H9 (cell line): ENCODE measurements at places on chromosomes 4 and X. TPM values are rescaled to one million over a fixed set of nuclear protein-coding genes. Genes with fewer than 3 reads are reported as not detected.

AKAP14 gene
- total RNA-seq = not detected in 2 replicates

TRPC5OS gene
- not detected in 2 replicates for total RNA-seq

TMPRSS11D gene
- total RNA-seq = not detected in 2 replicates

CXCR3 gene
- total RNA-seq = not detected in 2 replicates

SASH3 gene
- total RNA-seq = not detected in 2 replicates

SH3D19 gene
- 29.7 and 32.1 TPM in 2 replicates for total RNA-seq

SPANXN4 gene
- not detected in 2 replicates for total RNA-seq

ODAPH gene
- not detected in 2 replicates for total RNA-seq

ZMYM3 gene
- 83.4 and 86.5 TPM in 2 replicates for total RNA-seq

DNA sequence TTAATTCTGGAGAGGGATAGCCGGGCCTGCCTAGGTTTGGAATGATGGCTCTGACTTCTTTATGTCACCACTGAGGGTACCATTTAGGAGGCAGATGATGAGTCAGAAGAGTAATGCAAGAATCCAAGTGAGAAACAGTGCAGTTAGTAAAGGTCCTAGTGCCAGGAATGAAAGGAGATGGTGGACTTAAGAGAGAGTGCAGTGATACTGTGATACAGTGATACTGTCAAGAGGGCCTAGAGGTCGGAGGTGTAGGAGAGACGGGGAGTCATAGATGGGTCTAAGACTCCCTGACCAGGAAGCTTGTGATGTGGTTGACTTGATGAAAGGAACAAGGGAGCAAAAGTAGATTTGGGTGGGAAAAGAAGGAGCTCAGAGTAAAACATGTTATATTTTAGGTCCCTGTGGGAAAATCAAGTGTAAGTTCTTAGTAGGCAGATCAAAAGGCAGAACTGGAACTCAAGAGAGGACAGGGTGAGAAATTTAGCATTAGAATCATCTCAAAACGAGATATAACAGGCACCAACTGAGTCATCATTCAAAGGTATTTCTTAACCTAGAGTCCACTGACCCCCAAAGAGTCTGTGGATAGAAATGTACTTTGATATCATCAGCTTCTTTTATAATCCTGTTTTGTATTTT, 85.0 kb downstream of the NFKB1 start:
- no peak overlapping the region for H3K27ac ChIP-seq
- no peak for DNase-seq
- H3K36me3 ChIP-seq = no peaks in the 10 kb centered on the region
- H3K27me3 ChIP-seq = no peaks in the 10 kb centered on the region
- H3K4me1 ChIP-seq = no peaks in the 10 kb centered on the region
- no peak overlapping the region for H3K4me3 ChIP-seq

DNA sequence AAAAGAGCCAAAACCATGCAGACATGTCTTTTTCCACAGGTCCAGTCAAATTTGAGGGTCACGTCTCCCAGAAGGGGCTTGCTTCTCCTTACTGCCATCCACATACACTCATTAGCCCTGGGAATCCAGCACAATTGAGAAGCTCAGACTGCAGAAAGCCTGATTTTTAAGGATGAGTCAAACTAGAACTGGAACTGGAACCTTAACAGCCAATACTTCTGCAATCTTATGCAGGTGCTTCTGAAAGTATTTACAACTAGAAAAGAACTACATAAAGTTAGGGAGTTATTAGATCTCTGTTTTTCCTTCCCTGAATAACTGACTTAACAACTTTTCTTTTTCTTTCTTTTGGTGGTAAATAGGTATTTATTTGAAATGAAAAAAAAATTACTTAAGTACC, 86.3 kb downstream of the CDS1 start:
- no peaks in the 10 kb centered on the region for H3K27me3 ChIP-seq
- no peaks in the 10 kb centered on the region; the same call in 1 of the 2 replicates for H3K4me1 ChIP-seq
- DNase-seq = no peak
- H3K27ac ChIP-seq = no peak overlapping the region
- H3K4me3 ChIP-seq = no peak overlapping the region
- peaks cover 50% of the 10 kb centered on the region for H3K36me3 ChIP-seq

DNA sequence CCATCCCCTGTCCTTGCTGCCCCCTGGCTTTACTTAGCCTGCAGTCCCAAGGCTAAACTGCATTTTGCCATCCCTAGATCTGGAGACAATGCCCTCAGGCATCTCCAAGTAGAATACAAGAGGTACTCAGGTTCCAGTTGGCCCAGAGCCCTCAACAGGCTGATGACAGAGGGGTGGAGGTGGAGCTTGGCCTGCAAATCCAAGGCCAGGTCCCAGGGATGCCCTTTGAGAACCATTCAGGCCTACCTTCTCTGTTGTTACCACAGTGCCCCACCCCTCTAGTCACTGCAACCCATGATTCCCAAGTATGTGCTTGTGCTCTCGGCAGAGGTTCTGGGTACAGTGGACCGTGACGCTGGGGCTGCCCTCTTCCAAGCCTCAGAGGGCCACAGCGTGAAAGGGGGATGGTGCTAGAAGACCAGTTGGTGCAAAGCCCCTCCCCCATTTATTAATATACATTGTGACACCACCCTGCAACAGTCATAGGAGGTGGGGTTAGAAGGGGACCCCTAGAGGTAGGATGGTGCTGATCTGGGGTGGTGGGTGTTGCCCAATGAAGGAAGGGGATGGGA, 6.4 kb upstream of the UBA1 start:
- DNase-seq = peak; percentile 52
- H3K4me3 ChIP-seq = no peak overlapping the region
- H3K27ac ChIP-seq = no peak overlapping the region
- H3K36me3 ChIP-seq = peaks cover 36% of the 10 kb centered on the region
- H3K4me1 ChIP-seq = no peaks in the 10 kb centered on the region

- no peak overlapping the region for H3K27ac ChIP-seq
- H3K36me3 ChIP-seq = no peaks in the 10 kb centered on the region
- no peaks in the 10 kb centered on the region; the same call in 1 of the 2 replicates for H3K4me1 ChIP-seq
- DNase-seq = no peak
- no peaks in the 10 kb centered on the region; the same call in 1 of the 2 replicates for H3K27me3 ChIP-seq
- no peak overlapping the region for H3K4me3 ChIP-seq
Observed at GRCh38 chrX:42131856-42132255, 208.5 kb upstream of the CASK start.

DNA sequence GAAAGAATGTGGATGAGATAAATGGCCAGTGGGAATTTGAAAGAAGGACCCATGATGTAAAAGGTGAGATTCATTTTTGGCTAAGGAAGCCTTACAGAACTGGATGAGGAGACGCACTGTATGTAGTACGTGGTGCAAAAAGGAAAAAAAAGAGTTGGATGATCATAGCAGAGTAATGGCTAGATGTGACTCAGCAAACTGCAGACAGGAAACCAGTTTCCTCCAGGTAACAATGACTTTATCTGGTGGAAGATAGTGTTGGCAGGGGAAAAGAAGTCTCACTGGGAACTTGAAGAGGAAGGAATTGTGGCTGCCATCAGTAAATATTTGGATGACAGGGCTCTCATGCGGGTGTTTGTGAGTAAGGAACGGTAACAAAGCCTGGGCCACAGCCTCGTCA, 243.2 kb downstream of the CPE start:
- no peaks in the 10 kb centered on the region for H3K4me1 ChIP-seq
- no peaks in the 10 kb centered on the region for H3K27me3 ChIP-seq
- DNase-seq = no peak
- peaks cover 11% of the 10 kb centered on the region; the same call in 1 of the 2 replicates for H3K36me3 ChIP-seq
- no peak overlapping the region for H3K27ac ChIP-seq
- H3K4me3 ChIP-seq = no peak overlapping the region

DNA sequence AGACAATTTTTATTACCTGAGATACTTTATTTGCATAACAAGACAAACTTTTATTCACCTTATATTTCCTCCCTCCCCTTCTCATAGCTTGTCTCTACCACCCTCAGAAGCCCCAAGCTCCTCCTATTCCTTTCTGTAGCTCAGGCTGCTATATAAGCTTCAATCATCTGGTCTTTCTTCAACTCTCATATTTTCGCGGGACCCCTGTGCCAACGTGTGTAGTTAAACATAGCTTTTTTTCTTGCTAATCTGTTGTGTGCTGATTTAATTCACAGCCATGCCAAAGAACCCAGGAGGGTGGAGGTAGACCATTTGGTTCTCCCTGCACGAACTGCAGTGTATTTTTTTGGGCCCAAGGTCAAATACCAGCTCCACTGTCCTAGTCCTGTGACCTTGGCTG, 21.1 kb upstream of the CD38 start:
- H3K27ac ChIP-seq = no peak overlapping the region
- no peaks in the 10 kb centered on the region for H3K36me3 ChIP-seq
- H3K4me1 ChIP-seq = no peaks in the 10 kb centered on the region

DNA sequence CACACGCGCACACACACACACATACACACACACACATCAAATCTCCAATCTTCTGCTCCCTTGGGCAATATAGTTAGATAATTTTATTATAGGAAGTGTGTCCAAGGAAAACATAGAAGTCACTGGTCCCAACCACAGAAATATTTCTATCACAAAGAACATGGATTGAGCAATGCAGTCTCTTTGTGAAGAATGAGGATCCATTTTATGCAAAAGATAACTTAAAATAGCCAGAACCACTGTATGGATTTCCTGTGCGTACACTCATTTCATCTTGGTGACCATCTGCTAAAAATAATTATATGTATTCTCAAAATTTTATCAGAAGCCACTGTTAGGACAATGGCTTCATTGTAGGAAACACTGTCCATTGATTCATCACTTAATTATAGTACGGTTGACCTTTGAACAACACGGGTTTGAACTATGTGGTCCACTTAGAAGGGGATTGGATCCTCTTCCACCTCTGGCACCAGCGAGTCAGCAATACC, 169.6 kb upstream of the MXRA5 start:
- no peak overlapping the region for H3K4me3 ChIP-seq
- no peaks in the 10 kb centered on the region for H3K4me1 ChIP-seq
- no peaks in the 10 kb centered on the region for H3K36me3 ChIP-seq
- DNase-seq = no peak
- H3K27ac ChIP-seq = no peak overlapping the region
- H3K27me3 ChIP-seq = no peaks in the 10 kb centered on the region

- no peaks in the 10 kb centered on the region; the same call in 2 of the 3 replicates for H3K36me3 ChIP-seq
- H3K4me3 ChIP-seq = peak overlapping the region; percentile 89
- DNase-seq = no peak
Observed at GRCh38 chr4:168480931-168481611, 779 bp upstream of the DDX60L start.

GRCh38 chrX:110722135-110722534, 73.5 kb downstream of the CHRDL1 start:
- no peaks in the 10 kb centered on the region for H3K36me3 ChIP-seq
- H3K4me3 ChIP-seq = no peak overlapping the region
- DNase-seq = no peak

DNA sequence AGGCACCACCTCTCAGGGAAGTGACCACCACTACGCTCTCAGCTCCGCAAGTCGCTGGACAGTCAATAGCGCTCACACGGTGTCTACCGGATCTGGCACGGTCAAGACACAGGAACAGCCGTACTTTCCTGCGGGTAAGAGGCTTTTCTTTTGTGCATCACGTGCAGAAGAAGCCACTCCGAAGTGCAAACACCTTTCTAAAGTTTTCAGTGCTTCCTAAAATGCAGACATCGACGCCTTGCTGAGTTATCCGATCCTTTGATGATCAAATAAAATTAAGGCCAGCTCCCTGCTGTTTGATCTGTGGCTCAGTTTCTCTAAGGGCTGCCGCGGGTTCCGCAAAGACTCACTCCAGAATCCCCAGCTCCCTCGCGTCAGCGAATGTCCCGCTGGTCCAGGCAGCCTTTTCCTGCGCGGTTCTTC, 71.8 kb downstream of the FBXO8 start:
- H3K4me3 ChIP-seq = peak overlapping the region; percentile 48
- peaks cover 2% of the 10 kb centered on the region; the same call in 1 of the 2 replicates for H3K4me1 ChIP-seq
- DNase-seq = no peak
- no peak overlapping the region for H3K27ac ChIP-seq
- no peaks in the 10 kb centered on the region for H3K36me3 ChIP-seq

DNA sequence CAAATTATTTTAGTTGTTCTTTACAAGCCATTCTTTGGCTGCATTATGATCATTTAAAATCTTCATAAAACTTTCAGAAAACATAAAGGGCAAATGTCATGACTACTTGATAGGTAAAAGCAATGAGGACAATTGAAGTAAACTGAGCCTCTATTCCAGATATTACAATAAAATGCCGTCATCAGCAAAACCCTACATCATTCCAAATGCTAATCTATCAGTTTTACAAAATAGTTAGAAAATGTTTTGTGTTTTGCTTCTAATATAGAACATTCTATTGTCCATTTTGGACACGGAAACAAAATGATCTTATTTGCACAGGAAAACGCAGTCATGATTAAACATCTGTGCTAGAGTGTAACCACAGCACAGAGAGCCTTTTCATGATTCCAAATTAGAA, 1330.6 kb upstream of the ADGRL3 start:
- H3K4me3 ChIP-seq = no peak overlapping the region
- no peaks in the 10 kb centered on the region for H3K4me1 ChIP-seq
- H3K27ac ChIP-seq = no peak overlapping the region
- no peak for DNase-seq
- no peaks in the 10 kb centered on the region for H3K27me3 ChIP-seq

DNA sequence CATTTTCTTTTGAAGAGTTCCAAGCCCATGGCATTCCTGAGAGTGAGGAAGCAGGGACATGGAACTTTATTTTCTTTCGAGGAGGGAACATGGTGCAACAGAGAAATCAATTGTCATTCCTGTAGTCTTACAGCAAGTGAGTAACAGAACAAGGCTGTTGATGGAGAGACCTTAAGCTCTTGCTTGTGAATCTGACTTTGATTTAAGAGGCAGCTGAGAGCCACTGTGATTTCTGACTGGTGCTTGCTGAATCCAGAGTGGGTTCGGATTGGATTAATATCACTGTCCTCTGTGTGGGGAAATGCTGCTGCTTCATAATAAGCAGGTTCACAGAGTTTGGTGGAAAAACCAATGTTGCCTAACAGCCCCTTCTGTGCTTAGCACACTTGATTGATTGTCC, 4.7 kb upstream of the ATP1B4 start:
- H3K36me3 ChIP-seq = no peaks in the 10 kb centered on the region; the same call in 1 of the 2 replicates
- H3K4me1 ChIP-seq = no peaks in the 10 kb centered on the region
- no peak for DNase-seq
- no peak overlapping the region for H3K27ac ChIP-seq
- H3K4me3 ChIP-seq = no peak overlapping the region

GRCh38 chr4:138226351-138226750, 15.8 kb downstream of the SLC7A11 start:
- no peaks in the 10 kb centered on the region for H3K27me3 ChIP-seq
- H3K36me3 ChIP-seq = peaks cover 7% of the 10 kb centered on the region; the same call in 1 of the 2 replicates
- H3K4me1 ChIP-seq = peaks cover 7% of the 10 kb centered on the region
- DNase-seq = no peak

GRCh38 chr4:185142564-185142911, 528 bp upstream of the SLC25A4 start:
- no peak overlapping the region for H3K27ac ChIP-seq
- no peaks in the 10 kb centered on the region for H3K27me3 ChIP-seq
- no peaks in the 10 kb centered on the region for H3K4me1 ChIP-seq
- peak overlapping the region; percentile 90 for H3K4me3 ChIP-seq
